ENCODE measurements at places on chromosomes 11 and 22. TPM values are rescaled to one million over a fixed set of nuclear protein-coding genes. Genes with fewer than 3 reads are reported as not detected.

GRCh38 chr22:25402160-25402500 lies 162.3 kb upstream of the GRK3 start:
- H3K4me3 ChIP-seq: no peak overlapping the region
- no peaks in the 10 kb centered on the region for H3K36me3 ChIP-seq

DNA sequence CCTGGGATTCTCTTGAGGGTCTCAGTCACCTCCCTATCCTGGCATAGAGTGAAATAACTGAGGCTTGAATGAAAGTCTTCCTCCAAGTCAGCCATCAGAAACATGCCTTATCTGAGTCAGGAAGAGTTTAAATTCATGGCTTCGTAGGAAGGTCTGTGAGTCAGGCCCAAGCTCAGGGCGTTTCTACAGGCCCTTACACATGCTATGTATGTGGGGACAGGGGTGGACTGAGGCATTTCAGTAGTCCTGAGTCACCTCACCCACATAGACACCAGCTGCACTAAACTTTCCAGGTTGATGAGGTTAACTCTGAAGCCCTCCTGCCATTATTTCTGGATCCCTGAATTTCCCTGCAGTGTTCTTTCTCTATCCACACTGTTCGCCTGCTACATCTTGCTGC lies 134.6 kb upstream of the RCN1 start:
- no peaks in the 10 kb centered on the region for H3K4me1 ChIP-seq
- no peaks in the 10 kb centered on the region for H3K36me3 ChIP-seq
- H3K27me3 ChIP-seq: no peaks in the 10 kb centered on the region
- no peak overlapping the region for H3K27ac ChIP-seq
- H3K4me3 ChIP-seq: no peak overlapping the region
- no peak for DNase-seq

DNA sequence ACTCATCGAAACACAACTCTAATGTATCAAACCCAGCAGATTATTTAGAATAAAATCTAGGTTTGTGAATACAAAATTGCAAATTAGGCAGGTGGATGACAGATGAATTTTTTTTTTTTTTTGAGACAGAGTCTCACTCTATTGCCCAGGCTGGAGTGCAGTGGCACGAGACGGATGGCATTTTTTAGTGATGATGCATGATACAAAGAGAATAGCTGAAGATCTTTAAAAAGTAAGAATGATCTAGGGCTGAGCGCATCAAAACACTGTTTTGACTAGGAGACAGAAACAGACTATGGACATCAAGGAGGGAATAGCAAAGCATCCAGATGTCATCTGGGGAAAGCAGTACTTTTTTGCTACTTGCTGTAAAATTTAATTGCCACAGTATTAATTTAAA lies 63.8 kb downstream of the IMMP1L start:
- H3K27ac ChIP-seq: no peak overlapping the region
- H3K4me3 ChIP-seq: no peak overlapping the region
- no peaks in the 10 kb centered on the region for H3K4me1 ChIP-seq
- DNase-seq: no peak
- H3K36me3 ChIP-seq: no peaks in the 10 kb centered on the region
- no peaks in the 10 kb centered on the region for H3K27me3 ChIP-seq

GRCh38 chr11:17014321-17014832 lies at the start of gene PLEKHA7:
PLEKHA7 (minus strand) TSS chr11:17014414; CDS start chr11:17014401, 13 bp downstream.
- H3K27ac ChIP-seq: peak within 1 kb of the TSS; percentile 69
- peak within 1 kb of the TSS; percentile 11 for H3K4me3 ChIP-seq
- H3K4me1 ChIP-seq: peaks cover 21% of the 10 kb centered on the region
- no peak for DNase-seq

DNA sequence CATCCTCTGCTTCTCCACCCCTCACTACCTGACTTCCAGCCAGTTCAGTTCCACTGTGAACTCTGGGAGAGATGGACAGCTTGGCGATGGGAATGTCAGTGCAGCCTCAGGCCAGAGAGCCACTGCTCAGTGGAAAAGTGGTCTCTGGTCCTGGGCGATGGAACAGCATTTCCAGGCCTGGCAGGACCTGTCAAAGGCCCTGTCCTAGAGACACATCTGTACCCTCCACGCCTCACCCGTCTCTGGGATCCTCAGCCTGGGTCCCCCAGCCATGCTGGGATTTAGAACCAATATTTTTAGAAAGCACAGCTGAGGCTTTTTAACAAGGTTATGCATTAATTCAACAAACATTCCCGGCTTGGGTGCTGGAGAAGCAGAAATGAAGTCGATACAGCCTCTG lies 165.7 kb downstream of the MN1 start:
- no peak for DNase-seq
- no peaks in the 10 kb centered on the region for H3K36me3 ChIP-seq
- no peaks in the 10 kb centered on the region for H3K4me1 ChIP-seq
- H3K27me3 ChIP-seq: no peaks in the 10 kb centered on the region

DNA sequence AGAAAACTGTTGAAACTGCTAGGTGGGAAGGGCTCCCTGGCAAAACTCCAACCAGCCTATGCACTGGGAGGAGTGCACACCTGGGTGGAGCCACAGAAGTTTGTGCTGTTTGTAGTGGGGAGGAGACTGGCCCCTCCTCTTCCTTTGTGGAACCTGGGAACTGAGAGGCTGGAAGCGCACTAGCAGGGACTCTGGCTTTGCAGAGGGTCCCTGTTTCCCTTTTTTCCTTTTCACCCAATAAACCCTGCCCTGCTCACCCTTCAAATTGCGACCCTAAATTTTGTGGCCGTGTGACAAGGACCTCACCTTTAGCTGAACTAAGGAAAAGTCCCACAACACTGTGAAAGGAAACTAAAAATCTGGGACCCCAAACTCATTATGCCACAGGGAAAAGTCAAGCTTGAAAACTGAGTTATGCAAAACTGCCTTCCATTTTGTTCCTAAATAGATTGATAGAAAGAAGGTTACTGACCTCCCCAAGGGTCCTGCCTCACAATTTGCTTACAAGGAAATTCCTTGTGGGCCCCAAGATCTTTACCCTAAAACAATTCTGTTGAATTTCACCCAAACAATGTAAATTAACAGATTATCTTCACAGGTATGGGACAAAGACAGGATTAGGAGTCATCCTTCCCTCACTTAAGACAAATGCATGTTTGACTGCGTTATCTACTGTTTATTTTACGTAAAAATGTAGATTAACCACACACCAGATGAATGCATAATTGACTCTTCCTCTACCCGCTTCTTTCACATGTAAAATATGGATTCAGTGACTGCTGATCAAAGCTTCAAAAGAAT lies 81.0 kb downstream of the SLC36A4 start:
- H3K4me3 ChIP-seq: no peak overlapping the region

GRCh38 chr22:50227579-50228215 lies 17.1 kb downstream of the TUBGCP6 start:
- peaks cover 83% of the 10 kb centered on the region for H3K36me3 ChIP-seq
- H3K4me1 ChIP-seq: no peaks in the 10 kb centered on the region
- H3K27me3 ChIP-seq: no peaks in the 10 kb centered on the region
- H3K27ac ChIP-seq: no peak overlapping the region
- peak; percentile 77 for DNase-seq

GRCh38 chr22:32378707-32379272 lies 21.1 kb downstream of the RFPL3 start:
- H3K36me3 ChIP-seq: no peaks in the 10 kb centered on the region
- H3K4me3 ChIP-seq: no peak overlapping the region
- no peak overlapping the region for H3K27ac ChIP-seq
- H3K4me1 ChIP-seq: no peaks in the 10 kb centered on the region
- no peaks in the 10 kb centered on the region for H3K27me3 ChIP-seq

- no peak for DNase-seq
- no peaks in the 10 kb centered on the region for H3K27me3 ChIP-seq
- H3K4me3 ChIP-seq: no peak overlapping the region
- peaks cover 17% of the 10 kb centered on the region for H3K36me3 ChIP-seq
These were observed 16.1 kb upstream of the APOA1 start for GRCh38 chr11:116853461-116854073.

DNA sequence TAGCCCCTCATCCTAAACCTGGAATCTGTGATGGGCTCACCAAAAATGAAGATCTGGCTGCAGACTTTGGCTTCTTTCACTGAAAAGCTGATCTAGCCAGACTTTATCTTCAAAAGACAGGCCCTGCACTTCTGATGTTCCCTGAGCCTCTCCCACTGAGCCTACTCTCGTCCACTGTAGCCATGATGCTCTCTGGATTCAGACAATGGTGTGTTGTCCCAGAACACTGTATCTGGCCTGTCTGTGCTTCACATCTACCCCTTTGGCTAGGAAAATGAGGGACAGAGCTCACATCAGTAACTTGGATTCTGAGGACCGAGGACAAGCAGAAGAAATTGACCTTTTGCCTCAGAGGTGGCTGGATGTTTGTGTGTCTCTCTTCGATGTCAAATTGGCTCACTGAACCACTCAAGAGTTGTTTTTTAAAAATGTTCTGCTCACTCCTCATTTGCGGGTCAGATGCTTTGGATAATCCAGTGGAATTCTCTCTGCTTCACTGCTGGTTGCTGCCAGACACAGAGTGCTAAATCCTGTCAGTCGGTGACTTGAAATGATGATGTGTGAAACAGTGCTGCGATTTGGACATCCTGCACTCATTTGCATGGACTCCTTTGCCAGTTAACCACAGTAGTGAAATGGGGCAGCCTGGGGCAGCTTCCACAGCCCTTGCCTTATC lies 67.5 kb downstream of the ARFGAP2 start:
- no peaks in the 10 kb centered on the region for H3K27me3 ChIP-seq
- H3K4me1 ChIP-seq: no peaks in the 10 kb centered on the region
- no peak for DNase-seq
- no peaks in the 10 kb centered on the region for H3K36me3 ChIP-seq
- H3K27ac ChIP-seq: no peak overlapping the region

DNA sequence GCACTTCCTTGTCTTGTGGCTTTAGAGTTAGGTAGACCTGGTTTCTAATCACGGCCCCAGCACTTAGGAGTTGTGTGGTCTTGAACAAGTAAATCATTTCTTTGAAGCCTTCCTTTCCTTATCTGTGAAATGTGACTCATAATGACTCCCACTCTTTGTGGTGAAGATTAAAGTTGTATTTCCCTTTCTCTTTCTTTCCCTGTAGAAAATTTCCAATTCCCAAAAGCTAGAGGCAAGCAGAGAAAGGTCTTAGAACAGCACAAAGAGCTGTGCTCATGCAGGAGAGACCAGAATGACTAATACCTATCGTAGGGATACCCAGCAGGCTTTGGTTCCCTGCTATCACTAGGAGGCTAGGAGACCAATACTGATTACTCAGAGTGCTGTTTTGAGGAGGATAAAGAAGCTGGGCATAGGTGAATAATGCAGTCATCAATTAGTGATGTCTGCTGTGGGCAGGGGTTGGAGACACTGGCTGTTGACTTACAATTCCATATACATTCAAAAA lies 270.7 kb upstream of the SYN3 start:
- no peak overlapping the region for H3K27ac ChIP-seq
- H3K36me3 ChIP-seq: no peaks in the 10 kb centered on the region
- H3K4me1 ChIP-seq: peaks cover 3% of the 10 kb centered on the region
- H3K4me3 ChIP-seq: no peak overlapping the region

DNA sequence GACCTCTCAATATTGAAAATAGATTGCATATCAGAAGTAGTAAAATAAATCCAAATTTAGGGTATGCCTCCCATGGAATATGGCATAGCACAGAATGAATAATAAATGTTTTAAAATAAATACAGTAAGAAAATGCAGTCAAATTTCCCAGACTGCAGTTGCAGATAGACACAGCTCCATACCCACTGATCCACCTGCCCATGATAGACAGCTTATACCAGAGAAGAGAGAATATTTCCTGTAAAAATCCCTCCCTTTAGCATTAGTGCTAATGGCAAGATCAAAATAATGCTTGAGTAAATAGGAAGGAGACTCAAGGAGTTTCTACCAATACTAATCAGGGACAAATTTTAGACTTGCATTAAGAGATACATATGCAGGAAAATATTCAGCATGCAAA lies 45.0 kb upstream of the CALCB start:
- no peak overlapping the region for H3K27ac ChIP-seq
- no peaks in the 10 kb centered on the region for H3K4me1 ChIP-seq
- no peak for DNase-seq
- H3K36me3 ChIP-seq: no peaks in the 10 kb centered on the region

DNA sequence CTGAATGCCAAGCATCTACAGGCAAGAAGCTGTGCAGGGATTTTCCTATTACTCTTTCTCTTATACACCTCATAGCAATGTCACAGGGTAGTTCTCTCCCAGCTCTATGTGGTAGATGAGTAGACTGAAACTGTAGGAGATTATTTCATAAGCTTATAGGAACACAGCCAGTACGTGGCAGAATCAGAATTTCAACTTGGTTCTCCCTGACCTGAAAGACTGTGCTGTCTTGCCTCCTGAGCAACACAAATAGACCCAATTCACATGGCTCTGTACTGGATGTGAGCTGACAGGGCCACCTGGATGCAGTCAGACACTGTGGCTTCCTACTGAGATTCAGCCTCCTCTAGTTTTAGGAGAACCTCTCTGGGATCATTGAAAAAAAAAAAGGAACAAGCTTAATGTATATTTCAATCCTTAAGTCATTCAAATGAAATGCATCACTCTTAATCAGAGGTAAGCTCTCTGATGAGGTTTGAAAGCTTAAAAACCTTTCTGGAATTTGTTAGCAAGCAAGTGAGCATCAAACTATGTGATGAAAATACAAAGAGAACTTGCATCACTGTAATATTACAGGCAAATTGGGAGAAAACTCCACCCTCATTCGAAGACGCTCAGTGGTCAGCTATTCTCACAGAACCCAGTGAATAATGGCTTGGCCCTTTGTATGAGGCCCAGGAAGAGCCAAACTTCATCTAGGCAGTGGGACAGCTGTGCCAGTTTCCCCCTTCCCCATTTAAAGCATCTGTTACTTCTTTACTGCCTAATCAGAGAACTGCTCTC lies 1039.3 kb downstream of the NTM start:
- no peak overlapping the region for H3K27ac ChIP-seq
- no peaks in the 10 kb centered on the region for H3K4me1 ChIP-seq
- no peaks in the 10 kb centered on the region for H3K36me3 ChIP-seq
- no peaks in the 10 kb centered on the region for H3K27me3 ChIP-seq
- no peak overlapping the region for H3K4me3 ChIP-seq
- no peak for DNase-seq

- no peak for DNase-seq
- H3K27me3 ChIP-seq: peaks cover 14% of the 10 kb centered on the region
- peaks cover 10% of the 10 kb centered on the region for H3K4me1 ChIP-seq
- no peak overlapping the region for H3K4me3 ChIP-seq
These were observed 4.9 kb downstream of the PNPLA3 start for GRCh38 chr22:43928468-43928867.

GRCh38 chr11:127521413-127521812 lies 520.8 kb upstream of the KIRREL3 start:
- no peaks in the 10 kb centered on the region for H3K36me3 ChIP-seq
- no peak overlapping the region for H3K4me3 ChIP-seq
- no peak for DNase-seq
- H3K27me3 ChIP-seq: no peaks in the 10 kb centered on the region
- no peaks in the 10 kb centered on the region for H3K4me1 ChIP-seq

- peaks cover 12% of the 10 kb centered on the region for H3K4me1 ChIP-seq
- H3K27me3 ChIP-seq: no peaks in the 10 kb centered on the region
- H3K36me3 ChIP-seq: no peaks in the 10 kb centered on the region
- DNase-seq: no peak
These were observed 43.1 kb upstream of the EED start for GRCh38 chr11:86201371-86201884.

GRCh38 chr11:29159552-29160465 lies 857.0 kb downstream of the KCNA4 start:
- peak; percentile 23 for DNase-seq
- H3K27ac ChIP-seq: no peak overlapping the region
- H3K27me3 ChIP-seq: no peaks in the 10 kb centered on the region
- no peaks in the 10 kb centered on the region for H3K4me1 ChIP-seq
- H3K4me3 ChIP-seq: no peak overlapping the region

Gene SCARF2
- total RNA-seq: 14.0 TPM

Gene BIK
- 2.7 TPM for total RNA-seq

Gene APOC3
- total RNA-seq: not detected

Gene OR56A1
- not detected for total RNA-seq

Gene OR52H1
- total RNA-seq: not detected

Gene CCDC188
- 0.89 TPM for total RNA-seq

Measured in upper lobe of left lung (tissue), 6 donors.